ENCODE measurements at places on chromosomes 2 and 18.

DNA sequence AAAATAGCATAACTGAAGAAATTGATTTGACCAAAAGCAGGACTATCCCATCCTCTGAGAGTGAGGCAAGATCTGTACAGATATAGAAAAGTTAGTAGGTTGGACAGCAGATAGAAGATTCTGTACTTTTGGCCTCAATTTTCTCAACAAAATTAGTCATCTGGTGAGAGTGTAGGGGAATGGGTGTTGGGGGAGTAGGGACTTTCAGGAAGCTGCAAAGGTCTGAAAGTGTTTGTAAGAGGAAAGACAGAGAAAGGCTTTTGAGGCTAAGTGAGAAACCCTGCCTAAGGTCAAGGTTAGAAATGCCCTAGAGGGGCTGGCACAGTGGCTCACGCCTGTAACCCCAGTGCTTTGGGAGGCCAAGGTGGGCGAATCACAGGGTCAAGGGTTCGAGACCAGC lies 40.3 kb downstream of the DAPL1 start:
- DNase-seq = no peak

DNA sequence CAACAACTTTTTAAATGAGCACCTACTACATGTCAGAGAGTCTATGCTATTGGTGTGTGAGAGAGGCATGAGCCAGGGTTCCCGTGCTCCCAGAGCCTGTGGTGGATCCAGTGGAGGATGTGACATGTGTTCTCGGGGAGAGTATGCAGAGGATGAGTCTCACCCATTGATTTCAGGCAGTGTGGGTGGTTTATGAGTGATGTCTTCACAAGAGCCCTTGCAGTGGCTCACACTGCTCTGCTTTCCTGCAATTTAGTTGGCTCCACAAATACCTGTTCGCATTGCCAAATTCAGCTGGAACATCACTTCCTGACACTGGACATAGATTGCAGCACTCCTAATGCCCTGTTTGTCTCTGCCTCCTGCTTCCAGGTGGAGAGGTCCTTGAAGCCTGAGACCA lies 243.6 kb upstream of the CXCR4 start:
- DNase-seq = no peak

DNA sequence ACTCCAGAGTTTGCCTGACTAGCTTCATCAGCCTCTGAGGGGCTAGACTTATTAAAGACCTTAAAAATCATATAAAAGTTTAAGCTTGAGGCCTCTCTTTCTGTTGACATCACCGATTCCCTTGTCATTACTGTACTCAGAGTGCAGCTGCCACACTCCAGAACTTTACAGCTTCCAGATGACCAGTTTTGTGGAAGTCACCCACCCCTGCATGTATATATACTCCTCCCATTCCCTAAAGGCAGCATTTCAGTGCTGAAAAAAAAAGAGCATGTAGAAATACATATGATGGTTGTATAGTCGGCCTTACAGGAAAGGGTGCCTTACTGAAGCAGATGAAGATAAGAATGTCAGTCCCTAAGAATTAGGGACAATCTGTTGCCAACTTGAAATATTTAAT lies 117.3 kb downstream of the FEZ2 start:
- DNase-seq = no peak

DNA sequence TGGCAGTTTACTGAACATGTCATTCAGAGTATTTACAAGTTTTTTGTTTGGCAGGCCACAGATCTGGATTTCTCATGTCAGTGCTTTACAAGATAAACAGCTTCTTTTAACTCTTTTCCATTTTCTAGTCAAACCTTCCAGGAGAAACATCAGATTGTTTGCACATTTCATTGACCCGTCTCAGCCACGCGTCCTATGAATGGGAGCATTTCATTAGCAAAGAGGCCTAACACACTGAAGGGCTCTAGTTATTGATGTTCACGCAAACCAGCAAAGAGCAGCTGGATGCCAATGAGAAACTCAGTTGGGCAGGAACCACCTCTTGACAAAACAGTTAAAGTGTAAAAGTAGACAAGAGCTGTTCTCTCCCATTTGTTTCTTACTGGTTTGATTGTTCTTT lies 29.2 kb upstream of the MFF start:
- no peak for DNase-seq

- DNase-seq = no peak
Observed at GRCh38 chr2:219408631-219409030, 9.5 kb upstream of the DES start.

GRCh38 chr18:59801576-59801975 lies 98.2 kb upstream of the PMAIP1 start:
- no peak for DNase-seq

- no peak for DNase-seq
Observed at GRCh38 chr2:205913668-205914067, 172.3 kb downstream of the INO80D start.

- DNase-seq = no peak
Observed at GRCh38 chr2:191465766-191466420, 212.0 kb upstream of the NABP1 start.

DNA sequence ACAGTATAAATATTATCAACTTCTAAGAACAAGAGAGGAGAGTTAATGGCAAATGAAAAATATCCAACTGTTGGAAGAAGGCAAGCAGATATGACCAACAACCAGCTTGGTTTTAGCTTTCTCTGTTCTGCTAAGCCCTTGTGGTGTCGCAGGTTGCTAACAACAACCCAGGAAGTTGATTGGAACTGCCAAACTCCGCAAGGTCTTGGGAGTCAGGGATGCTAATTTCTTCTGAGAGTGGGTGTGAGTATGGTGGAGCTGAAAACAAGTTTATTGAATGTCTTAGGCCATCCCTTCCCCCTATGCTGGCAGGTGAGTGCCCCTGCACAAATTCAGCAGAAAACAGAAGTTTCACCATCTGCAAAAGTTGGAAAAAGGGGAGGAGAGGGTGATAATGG lies 17.5 kb downstream of the BZW1 start:
- no peak for DNase-seq

- DNase-seq = no peak
Observed at GRCh38 chr2:41413813-41414485, 633.9 kb upstream of the PKDCC start.

DNA sequence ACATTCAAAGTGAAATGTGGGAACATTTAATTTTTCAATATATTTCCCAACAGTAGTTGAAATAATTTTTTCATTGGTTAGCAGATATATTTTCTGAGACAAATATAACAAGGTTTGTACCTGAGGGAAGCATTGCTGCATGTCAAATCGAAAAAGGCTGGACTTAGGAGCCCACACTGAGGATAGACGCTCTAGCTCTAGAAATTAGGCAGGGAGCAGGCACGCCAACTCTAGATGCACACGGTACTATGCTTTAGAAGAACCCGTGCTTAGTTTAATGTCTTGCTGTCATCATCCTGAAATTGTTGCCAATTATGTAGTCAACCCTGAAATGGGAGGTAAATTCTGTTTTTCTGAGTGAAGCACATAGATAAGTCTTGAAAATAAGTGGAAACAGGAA lies 731.1 kb upstream of the ZNF804A start:
- no peak for DNase-seq

DNA sequence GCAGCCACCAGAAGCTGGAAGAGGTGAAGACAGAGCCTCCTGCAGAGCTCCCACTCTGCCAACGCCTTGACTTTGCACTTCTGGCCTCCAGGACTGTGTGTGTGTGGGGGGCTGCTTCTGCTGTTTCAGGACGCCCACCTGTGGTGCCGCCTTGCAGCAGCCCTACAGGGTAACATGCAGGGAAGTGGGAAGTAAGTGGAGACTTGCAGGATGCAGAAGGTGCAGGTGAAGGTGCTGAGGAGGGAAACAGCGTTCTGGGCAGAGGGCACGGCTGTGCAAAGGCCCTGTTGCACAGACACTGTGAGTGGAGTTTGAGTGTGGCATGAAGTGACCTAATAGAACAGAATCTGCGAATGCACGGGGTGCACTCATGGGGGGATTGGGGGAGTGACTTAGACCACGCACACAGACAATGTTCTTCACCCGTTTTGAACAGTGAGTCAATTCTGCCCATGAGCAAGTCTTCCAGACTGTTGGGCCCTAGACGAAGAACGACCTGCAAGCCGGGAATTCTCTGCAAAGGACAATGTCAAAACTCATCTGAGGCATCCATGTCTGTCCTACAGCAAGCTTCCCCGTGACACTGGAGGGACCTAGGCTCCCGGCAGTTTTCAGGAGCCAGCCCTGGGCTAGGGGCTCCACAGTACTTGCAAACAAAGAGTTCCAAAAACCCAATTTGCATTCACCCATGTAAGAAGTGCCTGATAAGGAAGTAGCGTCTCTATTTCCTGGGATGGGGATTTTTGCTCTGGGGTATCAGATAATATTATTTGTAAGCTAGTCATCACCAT lies 19.0 kb downstream of the MBP start:
- DNase-seq = no peak

DNA sequence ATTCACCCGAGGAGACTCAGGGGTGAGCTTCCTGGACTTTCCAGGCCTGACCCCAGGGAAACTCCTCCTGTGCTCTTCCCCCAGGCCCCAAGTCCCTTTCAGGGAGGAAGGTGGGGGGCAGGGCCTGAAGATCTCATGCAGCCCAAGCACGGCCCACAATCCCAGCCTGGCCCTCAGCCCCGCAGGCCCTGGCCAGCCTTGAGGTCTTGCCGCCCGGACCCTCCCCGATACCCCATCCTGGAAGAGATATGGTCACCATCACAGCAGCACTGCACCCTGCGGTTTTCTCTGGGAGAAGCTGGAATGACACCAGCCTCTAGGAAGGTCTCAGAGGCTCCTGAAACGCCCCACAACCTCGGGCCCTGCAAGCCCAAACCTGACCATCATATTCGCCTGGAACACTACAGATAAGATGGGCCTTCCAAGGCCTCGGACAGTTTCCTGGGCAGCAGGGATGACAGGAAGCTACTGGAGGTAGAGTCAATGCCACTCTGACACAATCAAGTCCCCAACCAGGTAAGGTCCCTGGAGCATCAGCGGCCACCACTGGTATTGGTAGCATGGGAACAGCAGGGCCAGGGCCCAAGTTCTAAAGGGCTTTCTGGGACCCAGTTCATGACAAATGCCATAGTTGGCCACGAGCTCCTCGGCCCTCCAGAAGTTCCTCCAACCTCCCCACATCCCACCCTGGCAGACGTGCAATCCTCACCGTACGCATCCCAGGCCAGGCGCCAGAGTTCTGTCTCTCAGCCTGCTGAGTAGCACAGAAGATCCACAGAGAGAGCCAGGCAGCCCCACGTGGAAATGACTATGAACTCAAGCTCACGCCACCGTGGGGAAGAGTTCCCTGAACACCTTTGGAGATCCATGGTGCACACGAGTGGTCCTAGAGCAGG lies 8.6 kb downstream of the SDC1 start:
- no peak for DNase-seq

- DNase-seq = no peak
Observed at GRCh38 chr2:120239488-120240287, 13.0 kb upstream of the RALB start.

- DNase-seq = no peak
Observed at GRCh38 chr2:207766041-207766551, 3.6 kb downstream of the FZD5 start.

DNA sequence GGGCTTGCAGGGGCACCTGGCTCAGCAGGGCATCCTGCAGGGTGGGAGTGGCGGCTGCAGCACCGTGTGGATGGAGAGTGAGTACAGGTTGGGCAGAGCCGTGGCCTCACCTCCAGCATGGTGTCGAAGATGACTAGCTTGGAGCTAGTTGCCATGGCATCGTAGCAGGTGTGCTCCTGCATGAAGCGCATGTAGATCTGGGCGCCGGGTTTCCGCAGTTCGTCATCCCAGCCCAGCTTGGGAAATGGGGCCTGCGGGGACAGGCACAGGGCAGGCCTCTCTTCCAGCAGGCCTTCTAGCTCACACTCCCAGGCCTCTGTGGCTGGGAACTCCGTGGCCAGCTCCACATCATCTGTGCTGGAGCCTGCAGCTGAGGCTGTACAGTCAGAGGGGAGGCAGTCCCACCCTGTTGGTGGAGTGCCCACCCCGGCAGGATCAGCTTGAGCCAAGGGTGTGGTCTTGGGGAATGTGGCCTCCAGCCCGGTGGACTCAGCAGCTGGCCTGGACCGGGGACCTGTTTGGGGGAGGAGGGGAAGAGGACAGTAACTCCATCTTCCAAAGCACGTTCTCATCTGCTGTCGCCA lies 1.6 kb downstream of the PRKAG3 start:
- DNase-seq = no peak

- no peak for DNase-seq
Observed at GRCh38 chr2:158142165-158142564, 40.5 kb downstream of the UPP2 start.

DNA sequence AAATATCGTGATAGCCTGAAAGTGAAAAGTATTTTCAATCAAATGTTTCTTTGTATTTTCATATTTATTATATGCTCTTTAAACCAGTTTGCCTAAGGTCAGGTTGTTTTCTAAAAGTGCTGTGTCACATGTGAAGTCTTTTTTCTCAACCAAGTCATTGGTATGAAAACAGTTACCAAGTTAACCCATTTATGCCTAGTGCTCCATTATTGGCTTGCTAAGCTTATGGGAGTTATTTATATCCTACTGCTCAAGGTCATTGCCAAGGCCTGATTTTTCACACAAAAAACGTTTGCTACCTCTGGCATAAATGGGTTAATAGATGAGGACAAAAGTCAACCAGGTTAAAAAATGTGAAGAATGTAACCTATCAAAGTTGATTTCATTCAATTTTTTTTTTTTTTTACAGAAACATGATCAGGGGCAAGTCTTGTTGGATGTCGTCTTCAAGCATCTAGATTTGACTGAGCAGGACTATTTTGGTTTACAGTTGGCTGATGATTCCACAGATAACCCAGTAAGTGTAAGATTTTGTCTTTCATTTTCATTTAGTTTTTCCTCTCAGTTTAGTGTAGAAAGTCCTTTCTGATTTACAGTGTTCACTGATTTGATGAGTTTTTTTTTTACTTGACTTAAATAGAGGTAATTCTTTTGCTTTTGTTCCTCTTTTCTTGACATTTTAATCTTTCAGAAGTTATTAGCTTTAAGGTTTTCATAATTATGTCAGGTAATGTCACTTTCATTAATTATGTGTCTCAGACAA lies 102.6 kb downstream of the PTPN4 start:
- no peak for DNase-seq

DNA sequence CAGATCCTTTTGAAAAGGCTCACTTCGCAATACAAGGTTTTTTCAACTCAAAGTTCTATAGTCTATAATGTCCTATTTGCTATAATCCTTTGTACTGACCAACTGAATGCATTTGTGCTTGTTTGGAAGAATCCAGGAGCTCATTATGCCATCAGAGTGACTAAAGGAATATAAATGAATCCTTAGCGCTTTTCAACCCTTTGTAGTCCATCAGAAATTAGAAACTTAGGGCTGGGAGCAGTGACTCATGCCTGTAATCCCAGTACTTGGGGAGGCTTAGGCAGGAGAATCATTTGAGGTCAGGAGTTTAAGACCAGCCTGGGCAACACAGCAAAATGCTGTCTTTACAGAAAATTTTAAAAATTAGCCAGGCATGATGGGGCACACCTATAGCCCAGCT lies 330.2 kb upstream of the CHAC2 start:
- no peak for DNase-seq

- no peak for DNase-seq
Observed at GRCh38 chr2:134455426-134455825, 201.6 kb downstream of the MGAT5 start.

GRCh38 chr2:290090-290722 lies 2.3 kb upstream of the ALKAL2 start:
- DNase-seq = no peak

- DNase-seq = no peak
Observed at GRCh38 chr2:232897598-232898408, 27.7 kb downstream of the SNORC start.

- no peak for DNase-seq
Observed at GRCh38 chr2:70705160-70705850, 62.7 kb downstream of the ADD2 start.

GRCh38 chr18:55264108-55264507 lies 304.8 kb upstream of the CCDC68 start:
- DNase-seq = no peak
